Mesothelial cell of epicardium (in vitro differentiated cells): ENCODE measurements at places on chromosomes 7 and 10.

DNA sequence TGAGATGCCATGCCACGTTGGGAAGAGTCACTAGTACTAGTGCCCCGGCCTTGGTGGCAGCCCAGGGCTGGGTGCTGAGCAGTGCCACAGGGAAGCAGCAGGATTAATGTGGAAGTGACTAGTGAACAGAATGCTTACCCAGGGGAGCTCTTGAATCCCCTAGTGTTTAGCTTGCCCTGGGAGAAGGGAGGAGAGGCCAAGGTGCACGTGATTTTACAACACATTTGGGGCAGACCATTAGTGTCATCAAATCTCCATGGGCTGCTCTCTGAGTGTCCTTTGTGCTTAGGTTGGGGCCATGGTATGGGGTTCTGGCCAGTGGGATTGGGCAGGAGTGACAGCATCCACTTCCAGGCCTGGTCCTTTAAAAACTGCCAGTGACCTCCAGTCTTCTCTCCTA lies 37.5 kb downstream of the ARHGAP22 start:
- no peak for DNase-seq

GRCh38 chr10:104036518-104037260 lies 49.0 kb downstream of the COL17A1 start:
- no peak for DNase-seq

GRCh38 chr7:74284781-74285259 lies 4.4 kb upstream of the CLIP2 start:
- no peak for DNase-seq

DNA sequence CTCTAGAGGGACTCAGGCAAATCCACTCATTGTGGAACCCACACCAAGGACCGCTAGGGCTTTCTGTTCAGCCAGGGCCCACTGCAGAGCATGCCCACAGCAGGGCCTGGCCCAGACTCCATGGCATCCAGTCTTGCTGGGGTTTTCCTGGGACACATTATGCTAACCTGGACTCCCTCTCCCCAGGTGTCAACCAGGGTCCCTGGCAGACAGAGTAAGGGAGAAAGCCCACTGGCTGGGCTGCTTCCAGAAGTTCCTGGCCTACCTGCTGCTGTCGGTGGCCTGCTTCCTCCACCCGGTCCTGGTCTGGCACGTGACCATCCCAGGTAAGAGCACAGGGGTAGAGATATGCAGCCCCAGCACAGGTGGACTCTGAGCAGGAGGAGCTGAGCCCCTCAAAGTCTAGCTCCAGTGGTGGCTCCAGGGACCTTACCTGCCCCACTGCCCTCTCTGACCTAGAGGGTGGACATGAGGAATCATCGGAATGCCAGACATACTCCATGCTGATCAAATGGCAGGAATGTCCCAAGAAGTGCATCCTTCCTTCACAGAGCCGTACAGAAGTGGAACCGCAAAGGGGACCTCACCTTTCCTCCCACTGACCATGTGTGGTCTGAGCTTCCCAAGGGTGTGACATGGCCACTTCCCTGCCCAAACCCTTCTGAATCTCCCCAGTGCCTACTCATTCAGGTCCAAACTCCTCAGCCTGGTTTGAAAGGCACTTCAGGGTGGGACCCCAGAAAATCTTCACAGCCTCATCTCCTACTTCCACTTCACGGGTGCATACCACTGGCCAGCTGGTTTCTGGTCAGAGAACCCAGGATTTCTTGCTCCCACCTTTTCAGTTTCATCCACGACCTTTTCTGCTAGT lies 22.5 kb downstream of the TMEM72 start:
- no peak for DNase-seq

- peak; percentile 42 for DNase-seq
These were observed 29.7 kb upstream of the SEC61G start for GRCh38 chr7:54788664-54789063.

- DNase-seq = no peak
These were observed 6.3 kb downstream of the PRF1 start for GRCh38 chr10:70596110-70596798.

GRCh38 chr10:88994019-88994418 lies 3.4 kb downstream of the FAS start:
- no peak for DNase-seq

DNA sequence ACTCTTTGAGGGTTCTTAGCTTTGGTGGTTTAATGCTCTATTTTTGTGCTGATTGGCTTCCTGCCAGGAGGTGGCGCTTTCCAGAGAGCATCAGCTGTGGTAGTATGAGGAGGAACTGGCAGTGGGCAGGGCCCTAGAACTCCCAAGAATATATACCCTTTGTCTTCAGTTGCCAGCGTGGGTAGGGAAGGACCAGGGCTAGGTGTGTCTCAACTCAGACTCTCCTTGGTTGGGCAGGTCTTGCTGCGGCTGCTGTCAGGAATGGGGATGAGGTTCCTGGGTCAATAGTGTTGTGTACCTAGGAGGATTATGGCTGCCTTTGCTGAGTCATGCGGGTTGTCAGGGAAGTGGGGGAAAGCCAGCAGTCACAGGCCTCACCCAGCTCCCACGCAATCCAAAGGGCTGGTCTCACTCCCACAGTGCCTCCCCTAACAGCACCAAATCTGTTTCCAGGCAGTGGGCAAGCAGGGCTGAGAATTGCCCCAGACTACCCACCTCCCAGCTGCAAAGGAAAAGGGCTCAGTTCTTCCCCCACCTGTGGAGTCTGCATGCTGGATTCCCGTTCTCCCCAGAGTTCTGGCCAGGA lies 191.5 kb downstream of the PHTF2 start:
- no peak for DNase-seq

DNA sequence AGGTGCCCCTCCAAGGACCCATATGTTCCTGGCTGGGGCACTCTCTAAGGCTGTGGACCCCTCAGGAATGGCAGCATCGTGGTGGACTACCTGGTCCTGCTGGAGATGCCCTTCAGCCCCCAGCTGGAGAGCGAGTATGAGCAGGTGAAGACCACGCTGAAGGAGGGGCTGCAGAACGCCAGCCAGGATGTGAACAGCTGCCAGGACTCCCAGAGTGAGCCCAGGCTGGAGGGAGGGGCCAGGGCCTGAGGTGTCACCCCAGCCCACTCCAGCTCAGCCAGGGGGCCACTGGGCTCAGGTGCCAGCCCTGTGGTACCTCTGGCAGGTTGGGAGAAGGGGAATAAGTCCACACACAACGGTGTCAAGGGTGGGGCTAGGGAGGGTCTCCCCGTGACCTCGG lies 4.7 kb upstream of the MUC12 start:
- no peak for DNase-seq

DNA sequence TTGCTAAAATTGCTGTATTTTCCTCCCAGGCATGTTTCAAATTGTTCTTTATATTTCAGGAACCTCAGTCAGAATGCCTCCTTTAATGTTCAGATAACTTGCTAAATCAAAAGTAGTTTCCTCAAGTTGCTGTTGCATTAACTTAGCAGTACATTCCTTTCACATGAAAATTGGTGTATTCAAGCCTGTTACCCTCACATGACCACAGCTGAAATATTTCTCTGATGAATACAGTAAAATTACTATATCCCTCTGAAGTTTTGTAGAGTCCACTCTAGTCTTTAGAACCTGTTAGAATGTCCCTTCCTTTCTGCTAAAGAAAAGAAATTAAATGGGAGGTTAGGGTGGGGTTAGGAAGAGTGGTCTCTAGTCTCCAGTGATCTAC lies 24.5 kb upstream of the C1GALT1 start:
- DNase-seq = no peak

GRCh38 chr10:29635711-29636144 lies 957 bp upstream of the SVIL start:
- no peak for DNase-seq
